Stimulated activated naive CD4-positive, alpha-beta T cell treated with Interleukin-2 at 50 U/mL for 16 hours (primary cell): ENCODE measurements at places on chromosomes 16 and 17.

DNA sequence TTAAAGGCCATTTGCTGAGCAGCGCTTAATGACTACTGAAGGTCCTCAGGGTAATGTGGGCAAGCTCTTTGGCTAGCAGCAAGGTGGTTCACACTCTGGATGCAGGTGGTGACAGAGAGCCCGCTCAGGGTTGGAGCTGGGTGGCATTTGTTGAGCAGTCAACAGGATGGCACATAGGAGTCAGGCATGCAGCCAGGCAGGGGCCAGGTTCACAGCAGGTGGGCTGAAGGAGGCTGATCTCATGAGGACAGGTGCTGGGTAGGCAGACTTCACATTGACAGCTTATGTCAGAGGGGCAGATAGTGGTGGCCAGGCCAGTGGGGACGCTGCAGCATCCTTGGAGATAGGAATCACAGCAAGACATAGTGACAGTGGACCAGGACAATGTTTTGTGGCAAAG is 4.5 kb downstream of the KRTAP3-1 start:
- no peak for DNase-seq

DNA sequence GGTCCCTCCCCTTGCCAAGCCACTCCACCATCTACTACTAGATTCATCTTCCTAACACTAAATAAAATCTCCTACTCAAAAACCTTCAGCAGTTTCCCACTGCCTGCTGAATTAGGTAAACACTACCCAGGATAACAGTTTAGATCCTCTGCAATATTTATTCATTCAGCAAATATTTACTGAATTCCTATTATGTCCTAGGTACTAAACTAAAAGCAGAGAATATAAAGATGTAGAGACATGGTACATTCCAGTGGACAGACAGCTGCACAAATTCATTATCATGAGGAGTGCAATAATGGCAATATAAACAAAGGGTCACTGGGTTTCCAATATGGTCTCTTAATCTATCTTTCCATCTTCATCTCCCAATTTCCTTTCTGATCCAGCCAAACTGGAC is 30.7 kb upstream of the HOXB13 start:
- no peak for DNase-seq

GRCh38 chr16:56314244-56314850 is 111.0 kb downstream of the AMFR start:
- no peak for DNase-seq

GRCh38 chr17:81528651-81529436 is 667 bp downstream of the FSCN2 start:
- DNase-seq: no peak

- DNase-seq: no peak
Observed at GRCh38 chr17:65456368-65457151, 104.9 kb downstream of the AXIN2 start.

GRCh38 chr16:4386451-4386805 is 14.8 kb downstream of the VASN start:
- DNase-seq: no peak

DNA sequence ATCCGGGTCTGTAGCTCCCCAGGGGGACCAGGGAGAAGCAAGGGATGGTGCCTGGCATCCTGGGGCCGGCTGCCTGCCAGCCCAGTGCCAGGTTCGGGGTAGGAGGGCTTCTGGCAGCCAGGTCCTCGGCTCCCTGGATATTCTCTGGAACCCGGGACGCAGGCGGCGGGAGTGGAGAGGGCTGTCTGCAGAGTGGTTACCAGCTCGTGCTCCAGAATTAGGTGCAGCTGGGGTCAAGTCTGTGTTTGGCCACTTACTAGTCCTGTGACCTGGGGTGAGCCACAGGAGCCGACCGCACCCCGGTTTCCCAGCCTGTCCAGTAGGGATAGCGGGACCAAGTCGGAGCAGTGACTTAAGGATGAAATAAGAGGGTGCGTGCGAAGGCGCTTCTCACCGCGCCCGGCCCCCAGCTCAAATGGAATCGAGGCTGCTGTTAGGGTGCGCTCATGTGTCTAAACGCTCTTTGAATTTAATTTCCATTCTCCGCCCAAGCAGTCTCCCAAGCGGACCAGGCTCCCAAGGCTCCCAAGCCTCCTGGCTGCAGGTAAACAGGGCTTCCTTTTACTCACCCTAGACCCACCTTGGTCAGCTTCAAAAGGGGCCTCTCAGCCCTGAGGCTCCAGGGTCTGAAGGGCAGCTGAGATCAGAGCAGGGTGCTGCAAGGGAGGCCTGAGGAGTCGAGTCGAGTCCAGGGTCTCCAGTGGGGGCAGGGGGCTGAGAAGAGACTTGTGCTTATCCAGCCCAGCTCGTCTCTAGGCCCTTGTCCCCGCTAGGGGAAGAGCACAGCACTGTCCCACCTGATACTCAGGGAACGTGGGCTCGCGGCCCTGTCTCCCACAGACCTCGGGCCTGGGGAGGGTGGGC is 28.3 kb upstream of the ZNF469 start:
- no peak for DNase-seq

GRCh38 chr17:50469208-50469605 is 527 bp upstream of the CHAD start:
- no peak for DNase-seq

DNA sequence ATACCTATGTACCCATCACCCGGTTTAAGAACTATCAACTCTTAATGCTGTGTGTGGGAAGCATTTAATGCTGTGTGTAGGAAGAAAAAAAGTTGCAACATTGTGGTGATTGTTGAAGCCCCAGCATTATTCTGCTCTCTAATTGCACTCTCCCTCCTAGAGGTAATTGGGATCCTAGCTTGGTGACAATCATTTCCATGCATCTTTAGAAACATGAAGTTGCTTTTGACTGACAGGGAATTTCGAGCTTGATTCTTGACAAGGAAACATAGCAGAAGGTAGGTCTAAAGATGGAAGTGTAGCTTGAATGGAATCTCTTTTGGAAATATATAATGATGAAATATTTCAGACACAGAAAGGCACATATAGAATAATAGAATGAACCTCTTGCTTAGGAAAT is 27.3 kb downstream of the HEXIM2 start:
- DNase-seq: no peak

DNA sequence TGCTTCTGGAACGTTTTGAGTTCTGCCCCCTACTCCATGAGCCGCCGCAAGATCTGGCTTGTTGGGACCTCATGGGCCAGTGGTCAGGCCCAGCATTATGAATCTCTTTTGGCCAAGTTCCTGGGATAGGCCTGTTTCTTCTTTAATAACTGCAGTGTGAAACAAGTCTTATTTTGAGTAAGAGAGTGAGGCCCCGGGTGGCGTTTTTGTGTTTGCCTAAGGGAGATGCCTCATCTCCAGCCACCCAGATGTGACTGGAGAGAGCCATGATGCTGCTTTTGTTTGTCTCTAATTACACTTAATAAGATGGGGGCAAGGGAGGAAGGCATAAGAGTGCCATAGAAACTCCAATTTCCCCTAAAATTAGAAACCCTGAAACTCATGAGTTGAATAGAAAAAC is 39.8 kb downstream of the KSR1 start:
- DNase-seq: no peak

DNA sequence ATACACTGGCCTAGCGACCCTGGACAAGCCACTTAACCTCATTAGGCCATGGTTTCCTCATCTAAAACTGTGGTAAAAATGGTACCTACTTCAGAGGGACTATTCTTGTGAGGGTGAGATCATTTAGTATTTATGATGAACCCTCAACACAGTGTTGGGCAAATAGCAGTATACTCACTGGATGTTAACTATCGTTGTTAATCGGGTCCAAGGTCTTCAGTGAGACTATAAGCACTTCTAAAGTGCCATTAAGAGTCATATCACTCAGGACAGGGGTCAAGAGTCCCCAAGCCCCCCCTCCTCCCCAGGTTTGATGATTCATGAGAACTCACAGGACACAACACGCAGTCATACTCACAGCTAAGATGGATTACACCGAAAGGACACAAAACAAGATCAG is 11.0 kb downstream of the TK2 start:
- DNase-seq: no peak

GRCh38 chr17:6775871-6776405 is at the start of gene FBXO39:
FBXO39 (plus strand) TSS chr17:6776215; CDS start chr17:6779869, 3,654 bp downstream.
- DNase-seq: no peak

- DNase-seq: no peak
Observed at GRCh38 chr17:77392376-77393273, 251.9 kb downstream of the SEC14L1 start.

DNA sequence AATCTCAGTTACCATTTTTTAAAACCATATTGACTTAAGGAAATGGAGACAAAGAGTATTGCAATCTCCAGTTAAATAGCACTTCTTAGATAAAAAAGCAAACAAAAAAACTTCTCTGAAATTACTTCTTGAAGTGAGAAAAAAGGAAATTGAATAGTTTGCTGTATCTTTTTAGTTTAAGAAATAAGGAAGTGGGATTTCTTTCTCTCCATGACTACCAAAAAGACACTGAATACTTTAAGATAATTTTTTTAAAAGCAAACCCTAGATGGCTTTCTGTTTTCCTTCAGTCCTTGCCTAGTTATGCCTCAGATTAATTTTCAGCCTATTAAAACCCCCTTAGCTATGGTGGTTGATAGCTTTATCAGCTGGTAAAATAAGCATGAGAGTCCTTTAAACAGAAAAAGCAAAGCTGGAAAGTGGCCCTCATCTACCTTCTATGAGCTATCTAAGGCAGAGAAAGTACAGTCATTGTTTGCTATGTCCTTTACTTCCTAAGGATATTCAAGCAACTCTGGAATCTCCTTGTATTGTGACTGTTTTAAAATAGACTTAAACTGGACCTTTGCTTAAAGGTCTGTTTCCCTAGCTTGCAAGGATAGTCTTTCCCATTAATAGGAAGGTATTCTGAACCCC is 28.6 kb downstream of the TPPP3 start:
- DNase-seq: no peak

GRCh38 chr17:74545843-74546230 is at the start of gene CD300C:
CD300C (minus strand) TSS chr17:74546115; CDS start chr17:74545782, 333 bp downstream.
- DNase-seq: no peak

GRCh38 chr17:76841776-76842405 is 26.3 kb upstream of the MGAT5B start:
- no peak for DNase-seq
